ENCODE measurements at places on chromosomes 11 and 22.

GRCh38 chr22:47627556-47628253 lies 865.3 kb downstream of the TBC1D22A start:
- DNase-seq = no peak

- DNase-seq = no peak
Measured at GRCh38 chr11:94738746-94739145, 29.4 kb upstream of the AMOTL1 start.

GRCh38 chr11:72227316-72228228 lies 3.0 kb downstream of the INPPL1 start:
- DNase-seq = no peak

DNA sequence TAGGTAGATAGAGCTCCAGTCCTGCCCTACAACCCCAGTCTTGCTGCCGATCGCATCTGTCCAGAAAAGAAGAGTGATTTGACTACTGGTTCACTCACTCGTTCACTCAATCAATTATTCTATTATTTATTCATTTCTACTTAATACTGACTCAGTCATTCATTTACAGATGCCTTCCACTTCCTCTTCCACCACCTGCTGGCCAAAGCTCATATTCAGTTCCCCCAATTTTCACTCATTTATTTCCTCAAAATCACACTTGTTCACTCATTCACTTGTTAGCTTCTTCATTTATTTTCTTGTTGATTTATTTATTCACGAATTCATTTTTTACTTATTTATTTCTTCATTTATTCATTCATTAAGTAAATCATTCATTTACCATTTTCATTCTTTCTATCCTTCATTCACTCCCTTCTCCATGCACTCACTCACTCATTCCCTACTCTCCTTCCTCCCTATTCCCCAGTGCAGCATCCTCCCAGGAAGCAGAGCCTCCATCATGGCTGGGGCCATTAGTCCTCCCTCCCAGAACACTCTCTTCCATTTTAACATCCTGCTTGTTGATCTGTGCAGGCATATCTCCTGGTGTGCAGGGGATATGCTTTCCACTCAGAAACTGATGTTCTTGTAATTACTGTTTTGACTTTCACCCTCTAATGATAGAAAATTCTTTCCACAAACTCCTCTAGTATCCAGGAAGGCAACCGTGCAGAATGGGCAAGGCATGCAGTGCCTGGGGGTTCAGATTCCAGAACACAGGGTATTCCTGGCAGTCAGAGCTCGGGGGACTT lies 281.0 kb downstream of the TENM4 start:
- no peak for DNase-seq

GRCh38 chr11:35375332-35376117 lies 43.8 kb downstream of the SLC1A2 start:
- DNase-seq = no peak

DNA sequence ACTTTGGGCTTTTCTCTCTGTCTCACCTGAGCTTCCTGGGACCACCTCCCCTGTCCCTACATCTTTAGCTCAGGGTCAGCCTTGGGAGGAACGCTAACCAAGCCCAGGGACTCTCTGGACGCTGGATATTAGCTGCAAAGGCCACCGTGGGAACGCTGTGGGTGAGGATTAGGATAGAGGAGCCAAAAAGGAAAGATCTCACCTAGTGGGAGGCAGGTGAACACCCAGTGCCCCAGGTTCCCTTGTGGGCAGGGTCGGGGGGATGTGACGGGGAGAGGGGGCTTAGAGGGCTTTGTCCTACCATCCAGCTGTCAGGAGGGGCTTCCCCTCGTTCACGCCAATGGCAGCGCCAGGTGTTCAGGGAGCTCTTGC lies 50.2 kb downstream of the LINC01488 start:
- no peak for DNase-seq

- no peak for DNase-seq
Measured at GRCh38 chr22:18114495-18114894, 3.9 kb downstream of the TUBA8 start.

DNA sequence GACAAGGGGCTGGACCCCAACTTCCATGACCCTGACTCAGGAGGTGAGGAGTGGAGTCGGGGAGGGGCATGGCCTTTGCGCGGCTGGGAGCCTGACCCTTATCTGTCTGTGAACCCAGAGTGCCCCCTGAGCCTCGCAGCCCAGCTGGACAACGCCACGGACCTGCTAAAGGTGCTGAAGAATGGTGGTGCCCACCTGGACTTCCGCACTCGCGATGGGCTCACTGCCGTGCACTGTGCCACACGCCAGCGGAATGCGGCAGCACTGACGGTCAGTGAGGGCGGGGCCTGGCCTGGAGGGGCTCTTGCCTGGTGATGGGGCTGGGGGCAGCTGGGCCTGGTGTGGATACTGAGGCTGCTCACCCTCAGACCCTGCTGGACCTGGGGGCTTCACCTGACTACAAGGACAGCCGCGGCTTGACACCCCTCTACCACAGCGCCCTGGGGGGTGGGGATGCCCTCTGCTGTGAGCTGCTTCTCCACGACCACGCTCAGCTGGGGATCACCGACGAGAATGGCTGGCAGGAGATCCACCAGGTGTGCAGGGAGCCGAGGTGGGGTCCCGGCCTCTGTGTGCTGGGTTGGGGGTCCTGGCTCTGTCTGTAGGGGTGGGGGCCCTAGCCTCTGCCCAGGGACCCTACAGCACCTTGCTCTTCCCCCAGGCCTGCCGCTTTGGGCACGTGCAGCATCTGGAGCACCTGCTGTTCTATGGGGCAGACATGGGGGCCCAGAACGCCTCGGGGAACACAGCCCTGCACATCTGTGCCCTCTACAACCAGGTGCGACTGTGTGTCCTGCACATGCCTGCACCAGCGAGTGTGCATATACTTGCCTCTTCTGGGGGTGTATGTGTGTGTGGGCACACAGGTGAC lies 6.3 kb downstream of the SHANK3 start:
- DNase-seq = no peak

- DNase-seq = no peak
Measured at GRCh38 chr11:134562196-134562595, 150.2 kb upstream of the B3GAT1 start.

DNA sequence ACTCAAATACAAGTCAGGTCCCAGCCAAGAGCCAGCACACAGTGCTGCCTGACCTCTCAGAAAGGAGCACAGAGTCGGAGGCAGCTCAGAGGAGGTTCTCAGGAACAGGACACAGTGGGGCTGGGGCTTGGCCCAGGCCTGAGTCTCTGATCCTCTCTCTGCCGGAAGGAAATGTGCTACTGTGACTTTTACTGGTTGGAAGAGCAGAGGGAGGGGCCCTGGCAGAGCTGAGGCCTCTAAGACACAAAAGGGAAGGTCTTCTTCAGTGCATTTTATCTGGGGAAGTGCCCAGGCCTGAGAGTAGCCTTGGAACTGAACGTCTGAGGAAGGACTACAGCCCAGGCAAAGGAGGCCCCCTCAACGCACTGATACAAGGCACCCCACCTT lies 16.2 kb upstream of the CASTOR1 start:
- DNase-seq = no peak

- no peak for DNase-seq
Measured at GRCh38 chr22:30206944-30207343, 39.6 kb downstream of the LIF start.

DNA sequence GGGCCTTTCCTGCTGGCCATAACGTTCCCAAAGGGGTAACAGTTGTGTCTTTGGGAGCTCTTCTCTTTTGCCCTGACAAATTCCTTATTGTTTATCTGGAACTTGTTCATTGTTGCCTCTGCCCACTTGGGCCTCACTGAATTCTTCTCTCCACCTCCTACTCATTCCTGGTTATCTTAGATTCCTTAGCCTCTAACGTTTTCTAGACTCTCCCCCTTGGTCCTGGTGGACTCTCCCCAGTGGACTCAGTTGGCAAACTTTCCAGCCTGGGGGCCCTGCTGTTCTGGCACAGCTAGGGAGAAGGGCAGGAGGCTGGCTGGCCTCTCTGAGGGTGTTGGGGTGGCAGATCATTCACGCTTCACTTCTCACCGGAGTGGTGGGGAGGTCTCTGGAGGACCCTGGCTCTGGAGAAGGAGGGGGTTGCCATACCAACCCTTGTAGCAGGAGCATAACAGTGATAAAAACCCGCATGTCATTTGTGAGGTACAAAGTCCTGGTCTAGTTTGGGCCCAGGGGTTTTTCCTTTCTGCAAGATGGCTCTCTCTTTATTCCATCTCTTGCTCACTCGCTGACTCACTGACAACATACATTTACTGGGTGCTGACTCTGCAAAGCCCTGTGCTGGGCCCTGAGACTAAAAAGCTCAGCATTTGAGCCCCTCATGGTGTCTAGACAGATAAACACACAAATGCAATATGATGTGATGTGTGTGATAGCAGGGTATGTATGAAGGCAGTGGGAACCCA lies 39.7 kb downstream of the YWHAH start:
- no peak for DNase-seq

- DNase-seq = no peak
Measured at GRCh38 chr11:66685276-66686099, 7.8 kb upstream of the RBM4B start.

- DNase-seq = no peak
Measured at GRCh38 chr22:25950111-25950510, 208.1 kb downstream of the MYO18B start.

DNA sequence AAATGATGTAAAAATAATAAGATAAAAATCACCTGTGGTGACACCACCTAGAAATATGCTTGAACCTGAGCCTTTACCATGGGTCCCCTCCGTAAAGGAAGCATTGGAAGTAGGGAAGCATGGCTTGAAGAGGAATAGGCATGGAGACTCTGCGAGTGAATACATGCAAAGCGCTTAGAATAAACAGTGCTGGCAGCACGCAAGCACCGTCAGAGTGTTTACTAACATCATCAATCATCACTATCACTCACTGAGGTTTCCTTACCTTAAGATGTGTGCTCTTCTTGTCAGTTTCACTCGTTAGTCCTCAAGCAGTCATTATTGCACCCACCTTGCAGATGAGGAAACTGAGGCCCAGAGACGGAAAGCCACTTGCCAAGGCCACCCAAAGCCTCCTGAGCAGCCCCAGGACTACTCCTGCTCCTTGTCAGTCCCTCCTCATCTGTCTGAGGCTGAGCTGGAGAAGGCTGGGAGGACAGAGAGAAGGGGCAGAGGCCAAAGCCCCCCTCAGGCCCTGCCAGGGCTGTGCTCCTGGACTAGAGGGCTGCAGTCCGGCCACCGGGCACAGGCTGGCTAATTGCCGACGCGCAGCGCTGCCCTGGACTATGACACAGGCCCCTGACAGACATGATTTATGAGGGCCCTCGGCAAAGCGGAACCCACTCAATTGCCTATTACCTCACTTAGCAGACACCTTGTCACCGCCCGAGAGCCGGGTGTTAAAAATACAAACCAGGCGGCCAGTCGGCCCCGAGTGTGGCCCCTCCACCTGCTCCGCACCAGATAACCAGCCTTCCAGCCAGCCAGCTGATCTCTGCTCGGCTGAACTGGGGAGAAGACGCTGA lies 168.9 kb downstream of the MN1 start:
- no peak for DNase-seq

GRCh38 chr11:107998761-107999160 lies 9.9 kb upstream of the CUL5 start:
- DNase-seq = no peak

DNA sequence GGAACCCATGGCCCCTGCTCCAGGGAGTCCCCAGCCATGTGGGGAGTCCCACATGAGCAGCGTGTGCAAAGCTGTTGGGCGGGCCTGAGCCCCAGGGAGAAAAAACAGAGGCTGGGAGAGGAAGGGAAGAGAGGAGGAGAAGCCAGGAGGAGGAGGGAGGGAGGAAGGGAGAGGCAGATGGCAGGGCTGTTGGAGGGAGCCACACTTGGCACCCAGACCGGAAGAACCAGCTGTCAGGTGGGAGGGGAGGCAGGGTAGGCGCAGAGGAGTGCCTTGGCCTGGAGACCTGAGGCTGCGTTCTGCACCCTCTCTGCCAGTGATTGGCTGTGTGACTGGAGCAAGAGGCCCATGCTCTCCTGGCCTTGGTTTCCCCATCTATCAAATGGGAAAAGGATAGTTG lies 6.7 kb downstream of the SYNGR1 start:
- no peak for DNase-seq

GRCh38 chr11:48096588-48097525 lies 116.5 kb downstream of the PTPRJ start:
- no peak for DNase-seq

DNA sequence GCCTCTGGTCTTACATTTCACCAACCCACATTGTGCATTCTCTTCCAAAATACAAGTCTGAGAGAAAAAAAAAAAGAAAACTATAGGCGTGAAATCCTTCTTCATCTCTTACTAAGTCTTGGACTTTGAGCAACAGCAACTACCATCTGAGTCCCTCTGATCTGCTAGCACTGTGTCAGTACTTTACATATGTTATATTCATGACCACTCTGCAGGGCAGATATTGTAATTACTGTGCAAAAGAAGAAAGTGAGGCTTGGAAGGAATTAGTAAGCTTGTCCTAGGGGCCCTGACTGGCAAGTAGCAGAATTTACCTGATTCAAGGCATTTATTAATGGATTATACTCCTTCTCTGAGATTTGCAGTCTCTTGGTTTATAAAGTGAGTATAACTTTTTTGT lies 52.7 kb upstream of the EED start:
- no peak for DNase-seq

DNA sequence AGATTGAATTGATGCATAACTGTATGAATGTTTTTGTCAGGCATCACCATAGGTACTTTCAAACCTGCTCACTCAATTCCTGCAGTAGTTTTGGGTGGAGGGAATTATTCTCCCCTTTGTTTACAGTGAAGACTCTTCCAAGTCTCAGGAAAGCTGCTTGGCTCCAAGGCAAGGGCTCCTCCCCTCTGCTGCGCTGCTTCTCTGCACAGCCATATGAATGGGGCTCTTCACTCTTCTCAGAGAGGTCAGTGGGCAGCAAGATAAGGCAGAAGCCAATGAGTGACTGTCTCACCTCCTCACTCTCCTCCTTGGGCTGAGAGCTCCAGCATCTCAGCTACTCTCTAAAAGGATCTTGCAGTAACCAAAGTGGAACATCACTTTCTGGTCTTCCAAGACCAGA lies 165.7 kb upstream of the TTC12 start:
- DNase-seq = no peak

GRCh38 chr11:12822392-12823022 lies 148.3 kb downstream of the TEAD1 start:
- no peak for DNase-seq

- no peak for DNase-seq
Measured at GRCh38 chr11:32899438-32899837, 6.8 kb downstream of the QSER1 start.

DNA sequence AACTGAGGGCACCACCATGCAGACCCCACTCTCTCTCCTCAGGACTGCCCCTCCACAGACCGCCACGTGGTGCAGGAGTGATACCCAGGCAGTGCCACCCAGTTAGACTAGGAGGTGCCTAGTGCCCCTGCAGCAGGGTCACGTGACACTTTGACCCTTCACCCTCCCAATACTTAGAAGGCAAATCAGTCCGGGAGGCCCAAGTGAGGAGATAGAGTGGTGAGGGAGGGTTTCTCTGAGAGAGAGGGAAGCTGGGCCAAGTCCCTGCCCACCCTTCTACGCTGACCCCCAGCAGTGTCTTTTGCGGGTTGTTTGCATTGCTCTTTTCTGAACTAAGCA lies 84.6 kb downstream of the BUD13 start:
- no peak for DNase-seq
